ENCODE measurements at places on chromosomes 4 and X. TPM values are rescaled to one million over a fixed set of nuclear protein-coding genes. Genes with fewer than 3 reads are reported as not detected.

The ITM2A gene
- 0.32 TPM for total RNA-seq

The RIPPLY1 gene
- not detected for total RNA-seq

The SPARCL1 gene
- 1.0 TPM for total RNA-seq

The SORBS2 gene
- total RNA-seq, result 4.1 TPM

The ARSJ gene
- total RNA-seq, result 34.6 TPM

The MAGEC2 gene
- not detected for total RNA-seq

The NUP62CL gene
- not detected for total RNA-seq

The TEC gene
- 2.6 TPM for total RNA-seq

All from epithelial cell of alveolus of lung (primary cell).